ENCODE measurements at places on chromosomes 2 and 18. TPM values are rescaled to one million over a fixed set of nuclear protein-coding genes. Genes with fewer than 3 reads are reported as not detected.

- DNase-seq: no peak
Measured at GRCh38 chr18:23539296-23539695, 36.0 kb downstream of the RMC1 start.

DNA sequence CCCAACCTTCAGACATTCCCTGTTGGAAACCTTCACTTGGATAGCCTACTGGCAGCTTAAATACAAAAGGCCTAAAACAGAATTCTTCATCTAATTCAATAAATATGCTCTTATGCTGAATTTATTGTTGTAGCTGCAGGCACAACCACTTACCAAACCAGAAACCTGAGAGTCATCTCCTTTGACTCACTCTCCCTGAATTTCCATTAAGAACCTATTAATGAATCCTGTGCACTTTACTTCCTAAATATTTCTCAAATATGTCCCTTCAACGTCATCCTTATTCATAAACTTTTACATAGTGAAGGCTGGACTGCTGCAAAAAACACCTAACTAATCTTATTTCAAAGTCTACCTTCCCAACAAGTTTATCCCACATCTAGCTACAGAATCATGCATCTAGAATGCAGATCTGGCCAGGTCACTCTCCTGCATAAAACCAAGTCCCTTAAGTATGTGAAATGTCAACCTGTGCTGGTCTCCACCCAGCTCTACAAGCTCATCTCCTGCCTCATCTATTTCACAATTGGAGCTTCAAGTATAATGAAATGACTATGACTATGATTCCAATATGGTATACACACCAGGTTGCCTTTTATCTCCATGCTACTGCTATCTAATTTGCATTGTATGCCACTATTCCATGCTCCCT lies 354.2 kb downstream of the ZEB2 start:
- DNase-seq: no peak

DNA sequence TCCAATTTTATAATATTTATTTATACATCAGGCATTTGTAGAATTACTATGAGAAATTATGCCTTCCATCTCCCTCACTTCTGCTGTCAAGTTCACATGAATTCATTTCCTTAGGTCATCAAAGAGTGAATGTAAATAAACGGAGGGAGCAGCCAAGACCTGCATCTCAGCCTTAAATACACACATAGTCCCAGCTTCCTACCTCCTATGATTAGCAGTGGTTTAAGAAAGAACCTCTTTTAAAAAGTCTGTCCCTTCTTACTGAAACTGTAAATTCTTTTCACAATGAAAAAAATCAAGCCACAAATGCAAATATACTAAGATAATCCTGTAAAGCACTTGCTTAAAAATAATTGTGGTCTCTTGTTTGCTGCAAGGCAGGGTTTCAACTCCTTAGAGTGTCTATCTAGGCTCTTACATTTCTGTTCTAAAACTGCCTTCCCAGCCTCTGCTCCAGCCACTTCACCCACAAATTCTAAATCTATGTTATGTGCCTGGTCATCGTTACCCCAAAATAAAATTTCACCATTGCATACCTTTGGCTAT lies 532.7 kb upstream of the FSHR start:
- DNase-seq: no peak

DNA sequence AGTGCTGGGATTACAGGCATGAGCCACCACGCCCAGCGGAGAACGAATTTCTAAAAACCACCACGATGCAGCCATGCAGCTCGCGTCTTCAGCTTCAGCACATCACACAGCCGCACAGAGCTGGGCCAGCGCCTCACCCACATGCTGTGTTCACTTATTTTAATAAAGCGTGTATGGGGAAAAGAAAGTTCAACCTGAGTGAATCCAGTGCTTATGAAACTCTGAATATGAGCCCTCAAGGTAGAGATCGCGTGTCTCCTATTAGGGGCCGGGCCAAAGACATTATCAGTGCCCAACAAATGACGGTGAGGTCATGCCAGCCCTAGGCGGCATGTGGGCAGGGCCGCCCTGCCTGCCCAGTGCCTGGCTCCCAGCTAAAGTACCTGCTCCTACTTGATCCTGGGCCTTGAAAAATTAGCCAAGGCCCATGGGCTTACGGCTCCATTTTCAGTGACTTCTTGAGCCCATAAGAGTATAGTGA lies 44.3 kb downstream of the SPRED2 start:
- no peak for DNase-seq

DUSP11 gene
- total RNA-seq: 23.9 TPM

MPPE1 gene
- 42.9 TPM for total RNA-seq

GRCh38 chr2:85935746-85936208 lies 47.0 kb upstream of the ST3GAL5 start:
- DNase-seq: no peak

GRCh38 chr18:77178559-77178958 lies 46.0 kb upstream of the MBP start:
- no peak for DNase-seq

- no peak for DNase-seq
Measured at GRCh38 chr2:61534926-61535325, 3.2 kb downstream of the XPO1 start.

RAB17 gene
- not detected for total RNA-seq

- DNase-seq: no peak
Measured at GRCh38 chr2:207475546-207475945, 54.2 kb upstream of the CREB1 start.

DNA sequence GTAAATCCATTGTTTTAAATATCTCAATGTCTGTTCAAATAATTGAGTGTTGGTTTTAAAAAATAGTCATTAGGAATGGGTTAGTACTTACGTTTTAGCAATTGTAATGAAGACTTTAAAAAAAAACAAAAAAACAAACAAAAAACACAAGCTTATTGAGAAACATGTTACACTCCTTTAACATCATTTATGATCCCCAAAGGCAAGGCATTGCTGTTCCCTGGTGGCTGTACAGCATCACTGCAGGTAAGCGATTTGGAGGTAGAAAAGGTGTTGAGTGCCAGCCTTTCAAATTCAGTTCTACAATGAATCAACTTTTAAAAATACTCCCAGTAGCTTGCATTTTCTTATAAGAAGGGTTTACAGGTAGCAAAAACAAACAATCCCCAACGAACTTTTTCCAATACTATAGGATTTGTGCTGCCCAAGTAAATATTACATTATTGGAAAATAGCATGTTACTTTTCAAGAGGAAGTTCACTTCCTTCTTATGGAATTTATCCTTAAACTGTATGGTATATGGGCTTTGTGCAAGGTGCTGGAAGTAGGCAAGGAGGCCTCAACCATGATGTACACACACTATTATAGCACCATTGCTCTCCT lies 27.5 kb downstream of the CNRIP1 start:
- DNase-seq: no peak

DNA sequence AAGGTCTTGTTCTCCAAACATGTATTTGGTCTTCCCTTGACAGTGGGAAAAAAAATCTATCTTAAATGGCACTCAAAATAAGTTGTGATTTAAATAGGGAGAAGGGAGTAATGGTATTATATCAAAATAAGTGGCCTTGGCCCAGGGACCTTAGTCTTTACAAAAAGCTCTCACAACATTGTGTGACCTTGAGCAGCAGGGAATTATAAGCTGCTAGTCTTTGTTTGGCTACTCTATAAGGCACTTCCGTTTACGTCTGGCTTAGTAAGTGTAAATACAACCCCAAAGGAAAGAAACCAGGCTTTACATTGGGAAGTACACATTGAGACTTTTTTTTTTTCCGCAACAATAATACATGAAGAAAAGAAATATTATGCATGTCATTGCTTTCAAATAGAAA lies 734.0 kb upstream of the LINC00305 start:
- no peak for DNase-seq

- DNase-seq: no peak
Measured at GRCh38 chr2:25419678-25420242, 78.0 kb upstream of the DNMT3A start.

ATOH8 gene
- 0.12 TPM for total RNA-seq

DNA sequence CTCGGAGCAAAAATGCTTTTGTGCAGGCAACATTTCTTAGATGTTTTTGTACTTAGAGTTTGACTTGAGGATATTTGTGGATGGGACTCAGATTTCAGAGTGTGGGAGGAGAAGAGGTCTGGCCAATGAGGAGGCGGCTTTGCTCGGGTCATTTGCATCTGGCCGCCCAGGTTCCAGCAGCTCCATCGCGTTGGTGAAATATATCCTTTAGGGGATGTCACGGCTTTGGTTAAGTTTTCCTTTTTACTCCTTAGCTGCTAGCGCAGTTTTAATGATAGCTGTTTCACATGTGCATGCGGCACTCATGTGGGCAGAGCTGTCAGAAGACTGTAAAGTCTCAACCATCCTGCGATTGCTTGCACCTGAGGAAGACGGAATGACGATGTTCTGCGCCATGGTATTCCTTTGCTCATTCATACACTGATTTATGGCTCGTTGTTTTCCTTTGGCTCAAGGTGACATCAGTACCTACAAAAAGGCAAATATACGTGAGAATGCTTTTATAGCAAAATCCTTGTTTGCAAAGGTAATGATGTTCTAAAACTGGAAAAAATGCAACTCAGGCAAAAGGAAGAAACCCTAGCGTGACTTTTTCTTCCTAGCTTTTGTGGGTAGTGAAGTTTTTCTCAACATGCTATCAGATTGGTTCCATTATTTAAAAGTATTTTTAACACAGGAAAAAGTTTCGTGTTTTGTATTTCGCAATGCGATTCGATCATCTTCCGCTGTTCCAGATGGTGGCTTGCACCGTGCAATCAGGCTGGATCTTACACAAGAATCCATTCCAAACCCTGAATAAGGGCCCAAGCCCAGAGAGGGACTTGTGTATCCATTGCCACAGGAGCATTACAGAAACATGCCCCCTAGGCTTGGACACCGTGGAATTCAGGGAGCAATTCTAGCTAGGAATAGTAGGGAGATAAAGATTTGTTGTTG lies 70.5 kb upstream of the ZNF516 start:
- no peak for DNase-seq

DNA sequence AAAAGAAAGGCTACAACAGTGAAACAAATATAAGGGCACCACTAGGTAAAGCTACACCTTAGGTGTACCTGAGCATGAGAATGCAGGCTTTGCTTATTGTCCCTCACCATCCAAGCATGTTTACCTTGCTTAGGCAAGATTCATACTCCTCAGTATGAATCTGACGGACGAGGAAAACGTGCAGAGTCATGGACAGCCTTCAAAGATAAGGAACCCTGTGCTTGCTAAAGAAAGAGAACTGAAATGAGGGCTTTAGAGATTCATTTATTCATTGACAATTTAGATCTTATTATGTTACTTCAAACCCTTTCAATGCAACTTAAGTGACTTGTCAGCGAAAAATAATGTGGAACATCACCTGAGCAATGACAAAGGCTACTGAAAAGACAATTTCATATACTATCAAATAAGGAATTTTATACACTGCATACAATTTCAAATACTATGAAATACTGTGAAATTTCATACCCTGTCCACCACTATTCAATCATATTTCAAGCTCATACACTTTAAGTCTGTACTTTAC lies 21.7 kb downstream of the CLASP1 start:
- DNase-seq: no peak

CFAP210 gene
- not detected for total RNA-seq

CSRNP3 gene
- not detected for total RNA-seq

DNA sequence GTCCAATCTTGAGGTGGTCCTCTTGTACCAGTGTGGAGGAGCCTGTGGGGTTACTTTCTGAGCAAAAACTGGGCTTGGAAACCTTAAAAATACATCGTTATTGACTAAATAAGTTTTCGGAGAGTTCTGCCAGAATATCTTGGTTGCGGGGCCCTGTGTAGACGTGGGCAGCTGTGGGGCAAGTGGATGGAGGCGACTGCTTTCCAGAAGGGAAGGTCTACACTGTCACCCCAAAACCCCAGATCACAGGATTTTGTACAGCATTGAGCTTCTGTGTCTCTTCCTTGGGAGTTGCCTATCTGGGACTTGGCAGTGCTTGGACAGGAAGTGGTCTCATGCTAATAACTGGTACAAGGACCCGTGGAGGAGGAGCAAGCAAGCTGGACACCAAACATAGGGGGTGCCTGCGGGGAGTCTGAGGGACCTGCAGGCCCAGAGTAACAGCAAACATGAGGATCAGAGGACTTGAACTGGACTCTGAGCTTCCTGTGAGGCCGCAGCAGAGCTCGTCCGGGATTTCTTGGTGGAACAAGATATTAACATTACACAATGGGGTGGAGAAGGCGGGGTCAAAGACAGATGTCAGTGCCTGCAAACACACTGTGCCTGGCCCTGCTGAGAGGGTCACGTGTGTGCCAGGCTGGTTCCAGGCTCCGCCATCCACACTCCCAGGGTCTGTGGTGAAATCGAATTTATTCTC lies 48.0 kb upstream of the CTLA4 start:
- no peak for DNase-seq

DNA sequence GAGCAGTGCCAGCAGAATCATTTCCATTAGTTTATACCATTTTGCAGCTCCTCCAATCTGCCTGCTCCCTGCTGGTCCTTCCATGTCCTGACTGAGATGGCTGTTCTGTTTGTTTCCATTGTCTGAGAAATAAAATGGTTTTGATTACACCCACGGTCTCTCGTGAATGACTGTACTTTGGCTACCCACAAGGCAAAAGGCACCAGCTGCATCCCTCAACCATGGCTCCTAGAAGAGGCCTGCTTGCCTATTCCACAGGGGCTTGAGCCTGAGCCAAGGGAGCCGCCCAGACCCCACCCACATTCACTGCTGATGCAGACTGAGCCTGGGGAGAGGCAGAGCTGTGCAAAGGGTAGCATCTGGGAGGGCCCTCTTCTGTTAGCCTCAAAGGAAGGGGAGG lies 31.2 kb downstream of the MARCHF4 start:
- no peak for DNase-seq

- no peak for DNase-seq
Measured at GRCh38 chr2:27824401-27824800, 52.9 kb downstream of the MRPL33 start.

DNA sequence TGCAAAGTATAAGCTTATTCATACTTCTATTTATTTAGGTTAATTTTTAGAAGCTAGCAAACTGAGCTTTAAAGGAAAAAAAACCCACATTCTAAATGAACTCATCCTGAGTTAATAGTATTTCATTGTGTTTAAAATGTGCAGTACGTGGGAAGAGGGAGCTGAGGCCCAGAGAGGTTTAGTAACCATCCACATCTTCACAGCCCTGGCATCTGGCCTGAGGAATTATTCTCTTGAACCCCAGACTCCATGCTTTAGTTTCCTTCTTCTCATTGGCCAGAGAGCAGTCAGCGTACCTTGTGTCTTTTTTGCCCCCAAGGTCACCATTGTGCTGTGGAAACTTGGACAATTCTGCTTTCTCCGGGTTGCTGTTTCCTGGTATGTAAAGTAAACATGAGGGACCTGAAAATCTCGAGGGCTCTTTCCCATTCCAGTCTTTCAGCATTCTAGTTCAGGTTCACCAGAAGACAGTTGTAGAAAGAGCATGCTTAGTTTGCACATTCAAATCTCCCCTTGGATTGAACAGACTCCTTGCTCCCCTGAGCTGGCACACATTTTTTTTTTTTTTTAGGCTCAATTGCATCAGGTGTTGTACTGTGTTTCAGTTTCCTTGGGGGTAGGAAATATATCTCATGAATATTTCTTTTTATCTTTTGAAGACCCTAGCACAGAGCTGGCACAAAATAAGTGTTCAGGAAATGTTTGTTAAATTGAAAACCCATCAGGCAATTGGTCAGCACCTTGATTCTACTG lies 81.4 kb downstream of the MYCN start:
- DNase-seq: no peak
